ENCODE measurements at places on chromosomes 5 and 9.

GRCh38 chr5:78060421-78060820, 234.1 kb downstream of the AP3B1 start:
- DNase-seq = no peak

DNA sequence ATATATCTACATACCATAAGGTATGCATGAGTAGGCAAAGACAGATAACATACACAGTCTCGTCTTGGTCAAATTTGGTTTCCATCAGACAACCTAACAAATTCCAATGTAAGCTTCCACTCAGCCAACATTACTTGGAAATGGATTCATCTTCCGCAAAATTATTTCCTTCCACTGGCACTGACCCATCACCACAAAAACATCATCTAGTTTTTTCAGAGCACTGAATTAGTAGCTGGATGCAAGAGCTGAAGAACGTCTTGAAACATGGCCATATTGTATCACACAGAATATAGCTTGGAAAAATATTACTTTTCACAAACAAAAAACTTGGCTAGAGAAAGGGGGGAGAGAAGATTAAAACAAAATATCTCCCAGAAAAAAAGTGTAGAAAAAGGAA, 73.5 kb downstream of the EFNA5 start:
- no peak for DNase-seq

DNA sequence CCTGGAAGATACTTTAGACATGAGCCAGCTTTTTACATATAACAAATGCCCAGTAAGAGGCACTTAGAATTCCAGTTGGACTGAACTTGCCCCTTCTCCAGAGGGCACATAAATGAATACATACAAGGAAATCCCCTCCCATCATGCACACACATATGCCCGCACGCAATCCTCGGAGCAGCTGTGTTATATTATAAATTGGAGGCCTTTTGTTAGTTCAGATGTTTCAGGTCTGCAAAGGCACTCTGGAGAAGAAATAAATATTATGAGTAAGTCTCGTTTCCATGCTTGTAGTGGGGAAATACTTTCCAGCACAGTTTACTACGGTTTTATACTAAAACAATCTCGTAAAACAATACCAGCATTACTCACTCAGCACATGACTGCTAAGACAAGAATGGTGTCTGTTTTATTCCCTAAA, 17.6 kb upstream of the MUSK start:
- no peak for DNase-seq

- no peak for DNase-seq
These were observed 22.7 kb downstream of the SPDL1 start for GRCh38 chr5:169606279-169606678.

DNA sequence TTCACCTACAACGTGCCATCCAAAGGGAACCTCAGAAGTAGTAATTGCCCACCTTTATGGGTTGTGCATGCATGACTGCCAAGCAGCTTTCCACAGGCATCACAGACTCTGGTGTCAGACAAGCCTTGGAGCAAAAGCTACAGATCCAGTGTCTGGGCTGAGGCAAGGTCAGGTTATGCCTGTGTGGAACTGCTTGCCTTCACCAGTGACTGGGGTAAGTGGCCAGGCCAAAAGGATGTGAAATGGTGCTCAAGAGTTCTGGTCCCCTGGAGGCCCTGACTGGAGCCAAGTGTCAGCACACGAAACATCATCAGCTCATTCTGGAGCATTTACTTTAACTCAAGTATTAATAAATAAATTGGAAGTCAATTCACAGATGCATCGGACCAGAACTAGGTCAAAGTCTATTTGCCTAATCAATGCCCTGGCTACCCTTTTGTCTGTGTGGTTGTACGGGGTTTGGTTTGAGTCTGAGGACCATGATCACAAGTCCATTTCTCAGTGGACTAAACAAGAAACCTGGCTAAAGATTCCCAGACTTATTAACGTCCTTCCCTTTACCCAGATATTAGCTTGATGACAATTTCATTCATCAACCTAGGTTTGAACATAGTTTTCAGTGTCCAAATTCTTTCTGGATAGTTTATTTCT, 41.5 kb upstream of the ZBED3 start:
- no peak for DNase-seq

GRCh38 chr5:171975262-171975876, 31.1 kb downstream of the FBXW11 start:
- DNase-seq = no peak

DNA sequence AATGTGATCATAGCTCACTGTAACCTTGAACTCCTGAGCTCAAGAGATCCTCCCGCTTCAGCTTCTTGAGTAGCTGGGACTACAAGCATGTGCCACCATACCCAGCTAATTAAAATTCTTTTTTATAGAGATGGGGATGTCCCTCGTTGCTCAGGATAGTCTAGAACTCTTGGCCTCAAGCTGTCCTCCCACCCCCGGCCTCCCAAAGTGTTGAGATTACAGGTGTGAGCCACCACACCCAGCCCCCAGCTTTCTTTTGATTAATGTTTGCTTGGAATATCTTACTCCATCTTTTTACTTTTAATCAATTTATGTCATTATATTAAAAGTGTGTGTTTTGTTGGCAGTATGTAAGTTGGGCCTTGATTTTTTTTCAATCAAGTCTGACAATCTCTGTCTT, 59.4 kb upstream of the EXOC3 start:
- no peak for DNase-seq

All from stimulated activated CD4-positive, alpha-beta T cell treated with anti-CD3 and anti-CD28 coated beads, Interleukin-1b, Interleukin-23, amount 100 ng/mL, for 1 hour (primary cell).